ENCODE measurements at places on chromosomes 5 and 9. TPM values are rescaled to one million over a fixed set of nuclear protein-coding genes. Genes with fewer than 3 reads are reported as not detected.

GRCh38 chr9:79384501-79384900 lies 187.3 kb upstream of the TLE4 start:
- no peak for DNase-seq

GRCh38 chr5:172798422-172799215 lies 27.6 kb upstream of the DUSP1 start:
- no peak for DNase-seq

GRCh38 chr5:40628407-40628806 lies 51.3 kb upstream of the PTGER4 start:
- no peak for DNase-seq

DNA sequence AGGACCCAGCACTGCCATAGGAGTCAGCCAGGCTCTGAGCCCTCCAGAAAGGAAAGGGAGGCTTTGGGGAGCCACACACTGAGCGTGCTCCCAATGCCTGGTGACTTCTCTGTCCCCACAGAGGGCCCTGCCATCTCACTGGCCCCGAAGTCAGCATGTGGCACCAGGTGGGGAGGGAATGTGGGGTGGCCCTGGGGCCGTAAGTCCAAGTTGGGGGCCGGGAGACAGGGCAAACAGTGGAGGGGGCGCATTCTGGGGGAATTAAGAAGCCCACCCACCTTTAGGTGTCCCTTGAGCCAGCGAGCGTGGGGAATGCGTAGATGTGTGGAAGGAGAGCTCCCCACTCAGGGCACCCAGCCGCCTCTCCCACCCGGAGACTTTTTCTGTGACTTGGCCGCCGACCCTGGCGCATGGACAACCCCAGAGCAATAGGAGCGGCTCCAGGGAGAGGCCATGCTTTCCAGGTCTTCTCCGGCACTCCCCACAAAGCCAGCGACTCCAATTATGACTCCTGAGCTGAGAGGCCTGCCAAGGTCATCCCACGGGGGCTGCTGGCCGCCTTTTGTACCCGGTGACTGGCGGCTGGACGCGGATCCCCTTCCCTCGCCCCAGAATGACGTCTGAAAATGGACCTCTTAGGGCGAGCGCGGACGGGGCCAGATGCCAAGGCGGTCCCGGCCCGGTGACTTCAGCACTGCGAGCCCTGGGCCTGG lies 9.8 kb downstream of the IRX1 start:
- DNase-seq, result no peak

DNA sequence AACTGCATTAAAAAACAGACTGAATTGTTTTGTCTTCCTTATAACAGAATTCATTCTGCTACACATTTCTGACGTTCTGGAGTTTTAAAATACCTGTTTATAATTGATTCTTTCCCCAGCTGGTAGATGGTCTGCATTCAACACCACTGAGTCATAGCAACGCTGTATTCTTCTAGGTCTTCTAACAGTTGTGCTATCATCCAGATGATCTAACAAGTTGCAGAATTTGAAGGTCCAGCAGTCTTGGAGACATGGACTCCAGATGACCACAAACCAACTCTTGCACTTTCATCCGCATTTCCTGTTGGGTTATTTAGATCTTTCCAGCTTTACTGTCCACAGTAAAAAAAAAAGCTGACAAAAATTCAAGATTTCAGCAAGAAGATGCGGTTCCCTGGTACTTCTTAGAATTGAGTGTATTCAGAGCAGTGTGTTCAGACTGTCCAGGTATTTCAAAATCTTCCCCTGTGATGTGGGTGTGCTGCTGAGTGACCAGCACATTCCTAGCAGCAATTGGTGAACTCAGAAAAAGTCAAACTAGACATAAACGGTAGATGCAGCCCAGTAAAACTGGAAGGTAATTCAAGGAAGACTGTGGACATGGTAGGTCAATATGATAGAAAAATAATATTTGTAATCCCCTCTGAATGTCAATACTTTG lies 50.2 kb downstream of the CSNK1A1 start:
- DNase-seq, result no peak

MYMK gene
- 58.2 TPM for polyA plus RNA-seq

GABRA6 gene
- polyA plus RNA-seq, result not detected

PTGR1 gene
- 39.5 TPM for polyA plus RNA-seq

CDH6 gene
- polyA plus RNA-seq, result 3.0 TPM

HSPA9 gene
- 162 TPM for polyA plus RNA-seq
